CD4-positive, alpha-beta T cell treated with Interferon gamma for 1 hour (primary cell): ENCODE measurements at places on chromosomes 1 and 21.
A peak's percentile ranks its signal among the peaks of the same experiment; 100 is the strongest.

GRCh38 chr1:28580722-28581530, 11.1 kb upstream of the RAB42 start:
- peak; percentile 59 for DNase-seq

DNA sequence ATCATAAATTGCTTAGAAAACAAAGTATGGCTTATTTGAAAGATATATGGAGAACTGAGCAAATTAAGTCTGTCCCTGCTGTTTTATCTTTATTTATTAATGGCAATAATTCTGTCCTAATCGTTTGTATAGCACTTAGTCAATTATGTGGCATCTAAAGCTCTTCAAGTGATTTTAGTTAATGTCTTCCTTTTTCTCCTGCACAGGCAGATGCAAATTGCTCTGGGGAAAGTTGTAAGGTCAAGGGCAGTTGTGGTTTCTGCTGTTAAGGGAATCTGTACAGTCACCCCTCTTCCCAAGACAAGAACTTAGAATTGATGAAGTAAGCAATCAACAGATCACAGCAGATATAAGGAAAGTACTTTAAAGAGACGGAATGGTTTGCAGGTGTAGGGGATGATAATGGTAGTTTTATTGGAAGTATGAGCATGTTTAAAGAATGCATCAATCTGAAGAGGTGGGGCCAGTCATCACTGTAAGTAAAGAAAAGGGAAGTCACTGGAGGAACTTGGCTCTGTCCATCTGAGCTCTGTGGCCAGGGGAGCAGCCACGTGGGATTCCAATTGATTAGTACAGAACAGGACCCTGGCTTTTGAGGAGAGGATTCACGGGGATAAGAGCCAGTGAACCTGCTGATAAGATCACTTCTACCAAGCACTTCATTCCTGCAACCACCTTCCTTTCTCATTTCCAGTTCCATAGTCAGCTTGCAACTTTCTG, 116.0 kb upstream of the KCNJ6 start:
- no peak for DNase-seq

DNA sequence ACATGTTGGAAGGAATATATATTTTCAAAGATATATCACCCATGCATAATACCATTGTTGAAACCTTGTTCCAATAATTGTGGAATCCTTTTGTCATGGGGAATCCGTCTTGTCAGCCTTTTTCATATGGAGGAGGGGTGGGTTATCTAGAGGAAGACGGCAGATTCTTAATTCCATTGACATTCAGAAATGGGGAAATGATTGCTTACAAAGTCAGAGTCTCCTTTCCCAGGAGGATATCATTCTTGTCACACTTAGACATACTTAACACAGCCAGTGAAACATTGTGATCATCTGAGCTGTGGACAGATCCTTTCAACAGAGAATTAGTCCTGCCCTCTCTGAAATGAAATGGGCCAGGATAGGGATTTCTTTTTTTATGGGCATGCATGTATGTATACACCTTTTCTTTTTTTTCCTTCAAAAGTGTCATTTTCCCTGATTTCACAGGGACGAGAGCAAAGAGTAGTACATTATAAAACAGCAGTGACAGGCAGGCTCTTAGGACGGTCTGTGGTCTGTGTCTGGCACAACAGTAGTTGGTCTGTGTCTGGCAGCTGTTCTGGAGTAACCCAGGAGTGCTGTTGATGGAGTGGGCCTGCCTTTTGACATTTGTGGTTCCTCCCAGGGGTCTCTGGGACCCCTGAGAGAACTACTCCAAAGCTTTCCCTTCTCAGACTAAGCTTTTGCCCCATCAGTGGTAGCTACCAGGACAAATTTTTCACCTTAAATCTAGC, 50.1 kb downstream of the VPS13D start:
- DNase-seq, result no peak

- DNase-seq, result no peak
These were observed 3.9 kb downstream of the RCC1 start for GRCh38 chr1:28509705-28510272.

GRCh38 chr1:161082996-161083747, 6.2 kb downstream of the NECTIN4 start:
- peak; percentile 81 for DNase-seq

- DNase-seq, result no peak
These were observed 40.4 kb downstream of the UBASH3A start for GRCh38 chr21:42443876-42444744.

GRCh38 chr1:47229031-47229885, 2.8 kb downstream of the TAL1 start:
- DNase-seq, result no peak

- DNase-seq, result no peak
These were observed 25.8 kb downstream of the KCNA10 start for GRCh38 chr1:110493059-110493699.

DNA sequence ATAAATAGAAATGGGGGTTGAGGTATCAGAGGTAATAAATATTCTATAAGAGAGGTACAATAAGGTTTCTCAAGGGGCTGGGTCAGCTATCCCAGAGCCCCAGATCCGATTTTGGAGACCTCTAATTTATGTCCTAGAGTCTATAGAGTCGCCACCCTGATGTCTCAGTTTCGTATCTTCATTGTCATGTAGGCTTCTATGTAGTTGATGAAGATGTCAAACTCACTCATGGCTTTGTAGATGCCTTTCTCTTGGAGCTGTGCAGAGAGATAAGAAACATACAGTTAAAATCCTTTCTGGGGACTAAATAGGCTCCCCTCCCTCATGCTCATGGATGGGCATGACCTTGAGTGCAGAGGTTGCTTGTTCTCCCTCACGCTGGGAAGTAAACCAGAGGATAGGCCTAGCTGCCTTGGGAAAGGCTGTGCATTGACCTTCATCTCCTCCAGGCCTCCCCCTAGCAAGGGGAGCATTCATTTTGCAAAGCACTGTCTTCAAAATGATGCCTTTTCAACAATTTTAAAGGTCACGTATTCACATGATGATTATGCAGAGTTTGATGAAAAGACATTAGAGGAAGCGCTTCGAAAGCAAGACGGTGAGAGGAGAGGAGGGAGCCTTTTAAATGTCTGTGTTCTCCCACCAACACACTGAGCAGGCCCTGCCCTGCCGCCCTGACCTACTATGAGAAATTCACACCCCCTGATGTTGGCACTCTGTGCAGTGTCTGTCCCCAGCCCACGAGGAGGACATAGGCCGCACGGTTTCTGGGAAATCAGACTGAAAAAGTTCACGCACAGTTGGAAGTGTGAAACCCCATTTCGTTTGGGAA, 1.9 kb upstream of the IL19 start:
- DNase-seq, result no peak

GRCh38 chr1:199009447-199009846, 370.6 kb downstream of the PTPRC start:
- DNase-seq, result no peak

- DNase-seq, result no peak
These were observed 574.2 kb downstream of the NUF2 start for GRCh38 chr1:163896001-163896400.

GRCh38 chr1:30467101-30467500, 256.3 kb downstream of the MATN1 start:
- no peak for DNase-seq

DNA sequence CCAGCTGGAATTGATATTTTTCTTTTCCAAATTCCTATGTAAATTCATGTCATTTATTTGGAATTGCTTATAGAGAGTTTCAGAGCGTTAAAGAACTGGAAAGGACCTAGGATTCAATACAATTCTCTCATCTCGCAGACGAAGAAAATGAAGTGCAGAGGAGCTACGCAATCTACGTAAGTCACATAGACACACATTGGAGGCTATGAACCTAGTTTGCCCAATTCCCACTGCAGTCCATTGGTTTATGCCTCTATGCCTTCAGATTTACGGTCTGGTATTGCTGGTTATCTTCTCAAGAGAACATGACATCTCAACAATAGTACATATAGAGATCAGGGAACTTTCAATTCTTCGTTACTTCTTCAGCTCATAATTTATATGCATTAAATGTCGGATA, 971 bp upstream of the RNF2 start:
- DNase-seq, result no peak

GRCh38 chr1:25922971-25923552, 16.8 kb upstream of the STMN1 start:
- DNase-seq, result peak; percentile 2

- DNase-seq, result no peak
These were observed 60.0 kb downstream of the EIF2B3 start for GRCh38 chr1:44926311-44926781.

GRCh38 chr1:4517186-4517954, 137.0 kb upstream of the AJAP1 start:
- DNase-seq, result no peak

GRCh38 chr21:34023691-34024373, 49.5 kb upstream of the MRPS6 start:
- no peak for DNase-seq

DNA sequence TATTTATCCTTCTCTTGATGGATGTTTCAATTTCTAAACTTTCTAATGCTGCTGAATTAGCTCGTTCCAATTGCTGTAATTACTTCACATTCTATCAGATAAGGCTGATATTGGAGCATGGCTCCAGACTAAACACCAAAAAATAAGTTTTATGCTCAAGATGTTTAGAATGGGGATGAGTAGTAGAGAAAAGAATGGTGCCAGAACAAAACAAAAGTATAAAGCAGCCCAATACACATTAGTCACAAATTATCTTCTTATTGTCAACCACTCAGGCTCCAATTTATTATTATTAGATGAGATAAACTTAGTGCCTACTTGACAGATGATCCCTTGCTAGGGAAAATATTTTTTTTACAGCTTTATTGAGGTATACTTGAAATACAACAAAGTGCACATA, 21.8 kb downstream of the ATPAF1 start:
- DNase-seq, result no peak

- no peak for DNase-seq
These were observed 630 bp downstream of the MTF2 start for GRCh38 chr1:93079685-93080141.

- no peak for DNase-seq
These were observed 29.7 kb downstream of the HSPA13 start for GRCh38 chr21:14353231-14353630.

DNA sequence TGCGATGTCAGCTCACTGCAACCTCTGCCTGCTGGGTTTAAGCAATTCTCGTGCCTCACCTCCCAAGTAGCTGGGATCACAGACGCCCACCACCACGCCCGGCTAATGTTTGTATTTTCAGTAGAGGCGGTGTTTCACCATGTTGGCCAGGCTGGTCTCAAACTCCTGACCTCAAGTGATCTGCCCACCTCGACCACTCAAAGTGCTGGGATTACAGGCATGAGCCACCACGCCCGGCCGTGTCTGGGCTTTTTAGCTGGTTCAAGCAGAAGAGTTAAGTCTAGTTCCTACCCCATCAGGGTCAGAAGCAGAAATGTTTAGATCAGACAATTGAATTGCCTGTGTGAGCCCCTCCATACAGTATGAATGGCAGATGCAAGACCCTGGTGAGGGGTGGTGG, 27.7 kb upstream of the RIPK4 start:
- no peak for DNase-seq

GRCh38 chr1:215106067-215106466, 23.5 kb downstream of the KCNK2 start:
- no peak for DNase-seq

- no peak for DNase-seq
These were observed 23.3 kb upstream of the LYPD8 start for GRCh38 chr1:248778906-248779305.

- no peak for DNase-seq
These were observed 11.0 kb downstream of the CA6 start for GRCh38 chr1:8956461-8957349.

DNA sequence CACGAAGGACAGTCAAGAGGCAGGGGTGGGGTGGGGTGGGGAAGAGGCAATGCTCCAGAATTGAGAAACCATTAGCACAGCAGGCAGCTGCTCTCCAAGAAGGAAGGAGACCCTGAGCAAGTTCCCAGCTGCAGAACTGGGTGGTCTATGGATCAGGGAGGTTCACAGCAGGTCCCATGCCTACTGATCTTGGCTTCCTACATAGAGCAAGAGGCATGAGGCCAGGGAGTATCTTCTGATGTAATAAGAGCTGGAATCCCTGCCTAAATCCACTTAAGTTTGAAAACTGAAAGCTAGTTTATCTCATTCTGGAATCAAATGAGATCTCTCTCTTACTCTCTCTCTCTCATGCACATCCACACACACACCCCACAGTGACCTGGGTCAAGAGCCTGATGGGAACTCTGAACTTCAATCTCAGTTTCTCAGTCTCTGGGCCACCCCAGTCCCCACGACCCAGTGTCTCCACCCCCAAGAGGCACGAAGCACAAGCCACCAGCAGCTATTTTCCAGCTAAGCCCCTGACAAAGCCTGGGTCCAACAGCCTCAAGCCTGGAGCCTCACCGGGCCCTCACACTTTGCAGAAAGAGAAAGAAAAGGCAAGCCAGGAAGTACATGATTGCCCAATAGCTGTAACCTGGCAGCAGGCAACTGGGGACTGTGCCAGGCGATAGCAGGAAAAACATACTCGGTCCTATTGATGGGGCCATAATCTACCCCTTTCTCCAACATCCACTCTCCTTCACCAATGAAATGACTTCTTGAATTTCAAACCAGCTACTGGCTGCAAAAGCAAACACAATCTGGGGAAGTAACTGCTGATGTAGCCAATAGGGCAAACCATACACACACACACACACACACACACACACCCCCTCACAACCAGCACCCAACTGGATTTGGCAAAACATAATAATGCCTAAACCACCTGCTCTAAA, 2.2 kb downstream of the NUAK2 start:
- no peak for DNase-seq

DNA sequence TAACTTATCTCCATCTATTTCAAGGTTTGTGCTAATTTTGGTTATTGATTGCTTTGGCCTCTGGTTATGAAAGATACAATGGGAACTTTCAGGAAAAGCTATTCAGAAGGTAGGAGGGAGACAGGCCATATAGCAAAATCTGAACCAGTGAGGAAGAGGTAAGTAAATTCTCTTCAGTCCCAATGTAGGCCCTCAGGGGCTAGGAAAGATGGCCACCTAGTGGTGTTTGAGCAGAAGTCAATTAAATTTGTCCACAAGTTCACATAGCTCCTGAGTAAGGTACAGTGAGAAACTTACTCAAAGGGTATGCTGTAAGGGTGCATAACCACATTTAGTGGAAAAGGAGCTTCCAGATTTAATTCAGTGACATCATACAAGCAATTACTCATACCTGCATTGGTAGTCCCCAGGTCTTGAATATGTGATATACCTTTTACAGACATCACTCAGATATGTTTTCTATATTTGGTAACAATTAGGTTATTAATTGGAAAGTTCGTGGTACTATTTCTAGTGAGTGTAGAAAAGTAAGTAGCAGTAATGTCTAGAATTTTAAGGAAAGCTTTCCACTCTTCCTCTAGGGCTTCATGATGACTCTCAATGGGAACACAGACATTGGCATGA, 21.4 kb upstream of the FMO1 start:
- peak; percentile 1 for DNase-seq

DNA sequence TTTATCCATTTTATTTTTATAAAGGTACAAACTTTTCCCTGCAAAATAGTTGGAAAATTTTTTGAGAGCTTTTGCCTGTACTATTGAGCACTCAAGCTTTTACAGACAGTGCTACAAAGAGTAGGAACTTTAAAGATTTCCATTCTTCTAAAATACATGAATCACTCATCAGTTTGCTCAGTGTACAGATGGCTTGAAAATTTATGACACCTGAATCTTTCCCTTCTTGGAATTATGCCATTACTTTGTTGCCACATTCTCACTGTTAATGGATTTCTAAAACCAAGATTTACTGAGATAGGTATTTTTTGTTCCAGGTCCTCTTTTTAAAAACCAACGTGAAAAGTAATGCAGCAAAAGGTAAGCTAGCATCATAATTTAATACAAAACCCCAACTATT, 76.0 kb downstream of the GPATCH2 start:
- DNase-seq, result no peak

GRCh38 chr1:14567056-14567455, 31.4 kb upstream of the KAZN start:
- no peak for DNase-seq

GRCh38 chr1:192530254-192530653, 45.3 kb upstream of the RGS1 start:
- no peak for DNase-seq
